Neural progenitor cell (in vitro differentiated cells): ENCODE measurements at places on chromosomes 13 and 19.

DNA sequence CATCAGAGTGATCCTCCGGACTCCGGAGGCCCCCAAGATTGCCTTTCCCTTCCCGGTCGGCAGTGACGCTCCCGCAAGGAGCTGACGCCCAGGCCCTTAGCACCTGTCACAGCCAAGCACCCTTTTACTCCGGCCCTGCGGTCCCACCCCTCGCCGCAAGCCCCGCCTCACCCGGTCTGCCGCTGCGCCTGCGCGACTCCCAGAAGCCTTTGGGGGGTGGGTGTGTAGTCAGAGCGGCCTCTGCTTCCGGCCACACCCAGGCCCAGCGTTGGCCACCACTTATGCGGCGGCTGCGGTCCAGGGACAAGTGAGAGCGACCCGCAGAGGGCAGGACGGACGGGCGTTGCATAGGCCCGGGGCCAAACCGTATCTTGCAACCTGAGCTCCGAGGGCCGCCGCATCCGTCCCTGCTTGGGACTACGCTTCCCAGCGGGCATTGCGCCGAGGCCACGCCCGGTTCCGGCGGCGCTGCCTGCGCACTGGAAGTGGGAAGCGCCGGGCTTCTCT, 441 bp upstream of the ZFP28 start:
- peak; percentile 96 for DNase-seq

GRCh38 chr13:80612804-80613203, 271.9 kb upstream of the SPRY2 start:
- peak; percentile 10 for DNase-seq

- DNase-seq: no peak
Measured at GRCh38 chr13:66430269-66430668, 799.9 kb downstream of the PCDH9 start.

DNA sequence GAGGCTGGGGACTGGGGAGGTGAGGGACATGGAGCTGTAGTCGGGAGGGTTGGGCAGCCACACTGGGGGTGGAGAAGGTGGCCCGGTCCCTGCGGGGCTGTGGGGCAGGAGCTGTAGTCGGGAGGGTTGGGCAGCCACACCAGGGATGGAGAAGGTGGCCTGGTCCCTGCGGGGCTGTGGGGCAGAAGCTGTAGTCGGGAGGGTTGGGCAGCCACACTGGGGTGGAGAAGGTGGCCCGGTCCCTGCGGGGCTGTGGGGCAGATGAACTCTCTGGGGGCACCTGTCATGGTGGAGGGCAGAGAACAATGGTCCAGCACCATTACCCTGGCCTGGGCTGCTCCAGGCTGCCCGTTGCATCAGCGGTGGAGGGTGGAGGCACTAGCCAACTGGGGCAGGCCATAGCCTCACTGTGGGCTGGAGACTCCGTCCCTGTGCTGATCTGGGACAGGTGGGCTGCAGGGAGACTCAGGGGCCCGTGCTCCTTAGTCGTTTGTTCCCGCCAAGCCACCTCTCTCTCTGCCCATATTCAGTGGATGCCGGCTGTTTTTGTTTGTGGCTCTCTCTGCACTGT, 51.4 kb downstream of the ATP11A start:
- DNase-seq: no peak

- no peak for DNase-seq
Measured at GRCh38 chr13:36358175-36358718, 12.1 kb upstream of the SPART start.

- DNase-seq: peak; percentile 19
Measured at GRCh38 chr13:39565036-39565949, 37.7 kb downstream of the LHFPL6 start.

GRCh38 chr13:106521095-106521799, 14.2 kb downstream of the EFNB2 start:
- no peak for DNase-seq

- DNase-seq: no peak
Measured at GRCh38 chr13:51958217-51958547, 53.1 kb downstream of the ATP7B start.

- peak; percentile 70 for DNase-seq
Measured at GRCh38 chr13:59099182-59099974, 1064.3 kb downstream of the DIAPH3 start.

- no peak for DNase-seq
Measured at GRCh38 chr13:108283110-108283509, 13.6 kb downstream of the TNFSF13B start.

- no peak for DNase-seq
Measured at GRCh38 chr13:107006661-107007060, 438.7 kb upstream of the ARGLU1 start.

GRCh38 chr13:41271456-41272285, 8.3 kb upstream of the MTRF1 start:
- DNase-seq: no peak

DNA sequence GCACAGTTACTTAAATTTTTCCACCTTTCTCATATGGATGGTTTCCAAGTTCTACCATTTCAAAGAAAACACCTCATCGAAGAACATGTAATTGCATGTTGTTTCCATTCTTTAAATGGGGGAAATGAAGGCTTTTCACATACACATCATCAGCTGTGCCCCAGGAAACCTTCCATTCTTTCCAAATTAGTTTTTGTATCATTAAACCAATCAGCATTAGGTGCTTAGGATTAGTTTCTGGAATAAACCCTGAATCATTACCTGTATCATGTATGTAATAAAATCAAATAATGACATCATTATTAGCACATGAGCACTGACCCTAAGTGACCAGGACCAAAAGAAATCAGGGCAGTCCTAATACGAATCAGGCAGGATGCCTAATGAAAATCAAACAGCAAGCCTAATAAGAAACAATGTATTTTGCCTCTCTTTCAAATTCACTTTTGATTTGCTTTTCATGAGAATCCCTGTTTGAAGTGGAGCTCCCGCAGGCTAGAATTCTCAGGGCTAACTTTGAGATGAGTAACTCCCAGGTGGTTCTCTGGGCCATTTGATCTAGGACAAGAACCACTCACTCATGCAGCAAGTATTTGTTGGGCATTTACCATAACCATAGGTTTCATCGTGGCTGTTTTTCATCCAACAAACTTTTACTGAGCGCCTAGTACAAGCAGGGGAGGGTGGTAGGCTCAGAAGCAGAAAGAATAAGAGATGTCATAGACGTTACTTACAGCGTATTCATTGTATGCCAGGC, 89.2 kb downstream of the MZT1 start:
- DNase-seq: no peak

DNA sequence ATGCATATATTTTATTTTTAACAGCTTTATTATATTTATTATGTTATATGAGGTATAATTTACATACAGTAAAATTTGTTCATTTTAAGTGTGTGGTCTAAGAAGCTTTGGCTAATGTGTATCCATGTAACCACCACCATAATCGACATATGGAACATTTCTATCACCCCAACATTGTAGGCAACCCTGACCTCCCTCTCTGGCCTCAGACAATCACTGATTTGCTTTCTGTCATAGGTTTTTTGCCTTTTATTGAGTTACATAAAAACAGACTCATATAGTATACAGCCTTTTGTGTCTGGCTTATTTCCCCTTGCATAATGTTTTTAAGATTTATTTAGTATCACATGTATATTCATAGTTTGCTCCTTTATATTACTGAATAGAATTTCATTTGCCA, 90.7 kb upstream of the KL start:
- DNase-seq: no peak

DNA sequence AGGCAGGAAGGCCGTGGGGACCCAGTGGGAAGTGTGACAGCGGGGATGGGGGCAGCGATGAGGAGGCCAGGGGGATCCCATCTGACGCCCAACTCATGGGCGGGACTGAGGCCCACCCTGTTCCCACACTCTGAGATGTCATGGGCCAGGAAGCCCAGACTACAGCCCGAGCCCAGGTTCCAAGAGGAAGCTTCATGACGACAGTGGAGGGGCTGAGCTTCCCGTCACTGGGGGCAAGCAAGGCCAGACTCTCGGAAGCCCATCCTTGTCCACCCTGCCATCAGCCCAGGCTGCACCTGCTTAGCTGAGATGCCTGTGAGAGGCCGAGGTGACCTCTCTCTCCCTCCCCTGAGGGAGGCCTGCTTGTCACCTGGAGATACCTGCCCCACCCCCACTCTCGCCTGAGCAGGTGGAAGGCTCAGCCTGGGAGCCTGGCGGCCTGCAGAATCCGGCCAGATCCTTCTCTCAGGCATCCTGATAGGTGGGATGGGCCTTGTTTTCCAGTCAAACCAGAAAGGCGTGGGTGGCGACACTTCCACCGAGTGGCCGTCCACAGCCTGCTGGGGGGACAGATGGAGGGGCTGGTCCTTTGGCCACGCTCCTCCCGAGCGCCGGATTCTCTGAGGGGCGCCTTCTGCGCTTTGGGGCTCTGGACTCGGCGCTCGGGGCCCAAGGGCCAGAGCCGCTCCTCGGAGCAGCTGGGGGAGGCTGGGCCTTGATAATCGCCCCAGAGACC, 4.8 kb downstream of the ZBTB7A start:
- DNase-seq: no peak

- DNase-seq: no peak
Measured at GRCh38 chr19:6250024-6250615, 29.7 kb downstream of the MLLT1 start.

GRCh38 chr19:8252922-8253589, 43.9 kb downstream of the CERS4 start:
- DNase-seq: peak; percentile 92

- no peak for DNase-seq
Measured at GRCh38 chr13:41032691-41033376, 13.7 kb upstream of the ELF1 start.
